ENCODE measurements at places on chromosomes 2 and 18. TPM values are rescaled to one million over a fixed set of nuclear protein-coding genes. Genes with fewer than 3 reads are reported as not detected.

Gene B4GALT6
- polyA plus RNA-seq, result 1.7 TPM

Gene LYPD6B
- not detected for polyA plus RNA-seq

Gene SERPINB10
- polyA plus RNA-seq, result not detected

Gene CYP1B1
- 3.9 TPM for polyA plus RNA-seq

Gene UCN
- 1.3 TPM for polyA plus RNA-seq

Gene GALR1
- 0.01 TPM for polyA plus RNA-seq

Gene SLC19A3
- polyA plus RNA-seq, result 0.40 TPM

Gene CRYGD
- not detected for polyA plus RNA-seq

Gene KIAA2012
- not detected for polyA plus RNA-seq

Gene DOK1
- 2.4 TPM for polyA plus RNA-seq

Gene SLC16A14
- polyA plus RNA-seq, result 0.89 TPM

Gene ANO7
- 0.69 TPM for polyA plus RNA-seq

Gene RAB10
- 88.2 TPM for polyA plus RNA-seq

Gene PROKR1
- polyA plus RNA-seq, result 0.08 TPM

Gene SOX11
- 1.0 TPM for polyA plus RNA-seq

Gene MC4R
- polyA plus RNA-seq, result not detected

Gene NEB
- polyA plus RNA-seq, result 4.4 TPM

Gene POTEC
- polyA plus RNA-seq, result not detected

Gene XDH
- not detected for polyA plus RNA-seq

Gene PRKAG3
- polyA plus RNA-seq, result not detected

Gene PAIP2B
- polyA plus RNA-seq, result 22.2 TPM

Gene FAM117B
- polyA plus RNA-seq, result 0.88 TPM

Gene FABP1
- 1.2 TPM for polyA plus RNA-seq

Gene FBLN7
- 0.44 TPM for polyA plus RNA-seq

Gene COLEC11
- 12.5 TPM for polyA plus RNA-seq

Gene EFR3B
- 1.8 TPM for polyA plus RNA-seq

Gene SPR
- polyA plus RNA-seq, result 51.6 TPM

Gene INHBB
- polyA plus RNA-seq, result 7.8 TPM
